ENCODE measurements at places on chromosomes 7 and 10. TPM values are rescaled to one million over a fixed set of nuclear protein-coding genes. Genes with fewer than 3 reads are reported as not detected.

- no peaks in the 10 kb centered on the region for H3K36me3 ChIP-seq
- H3K27me3 ChIP-seq: no peaks in the 10 kb centered on the region
- H3K4me1 ChIP-seq: no peaks in the 10 kb centered on the region
- no peak for DNase-seq
Measured at GRCh38 chr7:115558161-115558560, 472.4 kb downstream of the TFEC start.

DNA sequence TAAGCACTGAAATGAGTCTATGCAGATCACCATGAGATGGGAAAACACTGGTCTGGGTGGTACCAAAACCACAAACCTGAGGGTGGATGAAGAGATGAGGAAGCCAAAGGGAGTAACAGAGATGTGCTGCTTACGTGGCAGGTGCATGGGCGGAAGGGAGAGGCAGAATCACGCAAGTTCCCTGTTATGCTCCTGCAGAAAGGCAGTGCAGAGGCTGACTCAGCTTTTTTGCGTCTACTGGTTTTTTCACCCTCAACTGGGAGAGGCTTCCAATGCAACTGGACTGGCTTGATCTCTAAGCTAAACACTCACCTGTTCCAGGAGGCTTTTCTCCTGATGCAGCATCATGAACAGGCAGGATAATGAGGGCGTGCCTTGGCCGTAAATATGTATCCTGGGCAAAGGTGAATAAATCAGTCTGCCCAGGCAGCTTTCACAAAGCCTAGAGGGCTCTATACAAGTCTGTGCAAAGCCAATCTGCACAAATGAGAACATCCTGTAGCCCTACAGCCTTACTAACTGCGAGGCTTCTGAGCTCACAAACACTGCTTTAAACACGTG lies 95.4 kb upstream of the AFAP1L2 start:
- peaks cover 4% of the 10 kb centered on the region for H3K4me1 ChIP-seq
- DNase-seq: no peak
- H3K4me3 ChIP-seq: no peak overlapping the region
- peaks cover 3% of the 10 kb centered on the region for H3K36me3 ChIP-seq
- no peak overlapping the region for H3K27ac ChIP-seq

DNA sequence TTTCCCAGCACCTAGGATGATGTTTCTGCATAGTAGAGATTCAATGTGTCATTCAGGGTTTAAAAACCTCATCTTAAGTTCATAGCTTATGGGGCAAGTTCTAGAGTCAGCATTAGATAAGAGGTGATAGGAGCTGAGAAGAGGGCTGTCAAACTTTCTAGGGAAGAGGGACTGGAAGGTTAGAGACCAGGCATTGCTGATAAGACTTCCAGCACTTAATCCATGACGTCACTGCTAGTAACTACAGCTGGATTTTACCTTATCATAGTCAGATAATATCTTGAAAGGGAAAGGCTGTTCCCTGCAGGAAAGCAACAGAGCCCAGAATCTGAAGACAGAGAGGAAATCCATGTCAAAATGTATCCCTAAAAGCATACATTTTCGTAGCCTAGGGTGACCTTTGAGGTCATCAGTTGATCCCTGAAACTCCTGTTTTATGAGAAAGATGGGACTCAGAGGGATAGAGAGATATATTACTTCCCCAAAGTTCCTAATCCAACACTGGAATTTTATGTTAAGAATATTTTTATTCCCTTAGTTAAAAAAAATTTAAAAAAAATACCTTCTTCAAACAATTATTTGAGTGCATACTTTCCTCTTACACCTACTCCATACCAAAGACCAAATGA lies 3.3 kb upstream of the CPED1 start:
- H3K27me3 ChIP-seq: no peaks in the 10 kb centered on the region
- DNase-seq: no peak
- H3K27ac ChIP-seq: no peak overlapping the region

DNA sequence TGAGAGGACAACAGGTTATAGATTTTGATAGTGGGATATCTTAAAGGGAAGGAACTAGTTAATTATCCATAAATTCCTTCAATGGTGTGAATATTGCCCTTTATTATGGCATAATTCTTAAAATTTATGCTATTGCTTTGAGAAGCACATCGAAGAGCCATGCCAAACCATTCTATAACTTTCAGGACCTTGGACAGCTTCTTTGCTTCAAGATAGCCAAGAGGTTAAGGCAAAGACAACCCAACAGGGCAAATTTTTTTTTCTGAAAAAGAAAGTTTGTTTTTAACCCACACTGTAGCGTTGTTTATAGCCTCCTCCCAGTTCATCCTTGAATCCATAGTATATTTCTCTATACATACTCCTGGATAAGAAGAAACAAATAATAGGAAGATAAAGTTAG lies 103.2 kb downstream of the NRG3 start:
- peak; percentile 4 for DNase-seq
- no peaks in the 10 kb centered on the region for H3K36me3 ChIP-seq
- H3K4me1 ChIP-seq: no peaks in the 10 kb centered on the region
- H3K27ac ChIP-seq: no peak overlapping the region
- H3K4me3 ChIP-seq: no peak overlapping the region

- no peaks in the 10 kb centered on the region for H3K36me3 ChIP-seq
- H3K27me3 ChIP-seq: no peaks in the 10 kb centered on the region
Measured at GRCh38 chr7:139131-139530, 53.2 kb upstream of the FAM20C start.

DNA sequence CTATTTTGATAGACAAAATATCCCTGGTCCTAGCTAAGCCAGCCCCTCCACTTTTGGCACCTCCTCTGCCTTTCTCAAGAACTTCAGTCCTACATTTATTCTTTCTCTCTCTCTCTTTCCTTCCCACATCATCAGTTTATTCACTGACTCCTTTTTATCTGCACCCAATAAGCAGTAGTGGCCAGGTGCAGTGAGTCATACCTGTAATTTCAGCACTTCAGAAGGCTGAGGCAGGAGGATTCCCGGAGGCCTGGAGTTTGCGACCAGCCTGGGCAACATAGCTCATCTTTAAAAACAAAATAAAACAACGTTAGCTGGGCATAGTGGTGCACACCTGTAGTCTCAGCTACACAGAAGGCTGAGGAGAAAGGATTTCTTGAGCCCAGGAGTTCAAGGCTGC lies 19.4 kb upstream of the NRP1 start:
- no peak for DNase-seq
- peaks cover 16% of the 10 kb centered on the region for H3K4me1 ChIP-seq

GRCh38 chr7:155752756-155753445 lies 59.4 kb downstream of the SHH start:
- H3K4me3 ChIP-seq: no peak overlapping the region
- H3K27me3 ChIP-seq: no peaks in the 10 kb centered on the region
- H3K27ac ChIP-seq: no peak overlapping the region
- DNase-seq: no peak

- H3K27ac ChIP-seq: no peak overlapping the region
- no peak for DNase-seq
- peaks cover 3% of the 10 kb centered on the region for H3K4me1 ChIP-seq
- H3K36me3 ChIP-seq: no peaks in the 10 kb centered on the region
- no peaks in the 10 kb centered on the region for H3K27me3 ChIP-seq
Measured at GRCh38 chr7:25643770-25644394, 415.6 kb upstream of the NPVF start.

GRCh38 chr7:45192621-45193041 lies 35.0 kb downstream of the RAMP3 start:
- H3K36me3 ChIP-seq: no peaks in the 10 kb centered on the region
- no peaks in the 10 kb centered on the region for H3K4me1 ChIP-seq
- H3K27me3 ChIP-seq: peaks cover 6% of the 10 kb centered on the region
- no peak overlapping the region for H3K27ac ChIP-seq
- DNase-seq: no peak

Gene UBE3C
- 128 TPM for total RNA-seq

Gene CHAT
- total RNA-seq: not detected

Gene ACTR3C
- 4.6 TPM for total RNA-seq

All from SJCRH30 (cell line).